NCI-H1930 (cell line): ENCODE measurements at places on chromosomes 2 and 18.

DNA sequence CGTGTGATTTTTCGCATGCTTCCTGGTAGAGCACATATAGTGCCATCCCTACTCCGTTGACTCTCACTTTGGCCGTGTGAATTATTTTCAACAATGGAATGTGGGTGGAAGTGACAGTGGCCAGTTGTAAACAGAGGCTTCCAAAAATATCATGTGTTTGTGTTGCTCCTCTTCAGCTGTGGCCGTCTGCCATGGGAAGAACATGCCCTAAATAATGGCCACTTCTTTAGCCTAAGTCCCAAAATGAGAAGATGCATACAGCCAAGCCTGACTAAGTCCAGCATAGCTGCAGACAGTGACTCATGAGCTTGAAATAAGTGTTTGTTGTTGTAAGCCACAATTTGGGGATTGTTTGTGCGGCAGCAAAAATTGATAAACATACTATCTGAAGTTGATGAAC, 8.9 kb upstream of the GALNT1 start:
- no peak for DNase-seq

- DNase-seq, result no peak
These were observed 213.1 kb downstream of the NYAP2 start for GRCh38 chr2:225612636-225613035.

- peak; percentile 93 for DNase-seq
These were observed 315 bp upstream of the SLC66A3 start for GRCh38 chr2:11154923-11155380.

- no peak for DNase-seq
These were observed 61.4 kb upstream of the CCDC195 start for GRCh38 chr2:224777559-224777930.

- no peak for DNase-seq
These were observed 100.5 kb downstream of the CDC42EP3 start for GRCh38 chr2:37570773-37571586.

- no peak for DNase-seq
These were observed 49.7 kb upstream of the ZNF516 start for GRCh38 chr18:76544511-76545345.

DNA sequence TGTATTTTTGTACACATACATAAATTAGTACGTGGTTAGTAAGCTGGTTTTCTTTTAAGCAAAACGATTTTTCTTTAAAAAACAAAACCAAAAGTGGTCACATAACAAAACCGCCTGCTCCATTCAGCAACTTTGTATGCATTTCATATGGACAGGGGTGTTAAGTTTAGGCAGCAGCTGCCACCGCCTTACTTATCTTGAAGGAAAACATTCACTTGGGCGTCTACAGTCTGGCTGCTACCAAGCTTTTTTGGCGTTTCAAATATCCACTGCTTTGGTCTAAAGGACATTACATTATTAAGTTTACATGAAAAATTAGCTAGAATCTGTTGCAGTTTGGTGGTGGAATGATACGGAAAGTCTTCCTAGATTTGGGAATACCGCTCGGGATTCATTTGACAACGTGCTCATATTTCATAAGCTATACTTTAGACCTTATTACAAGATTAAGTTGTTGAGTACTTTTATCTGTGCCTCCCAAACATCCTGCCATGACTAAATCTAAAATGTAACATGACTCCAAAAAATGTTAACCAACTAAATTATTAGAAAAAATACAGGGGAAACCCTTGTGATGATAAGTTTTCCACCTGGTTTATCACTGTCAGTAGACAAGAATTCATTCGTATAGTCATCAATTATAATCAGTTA, 214.8 kb downstream of the NEDD4L start:
- no peak for DNase-seq

DNA sequence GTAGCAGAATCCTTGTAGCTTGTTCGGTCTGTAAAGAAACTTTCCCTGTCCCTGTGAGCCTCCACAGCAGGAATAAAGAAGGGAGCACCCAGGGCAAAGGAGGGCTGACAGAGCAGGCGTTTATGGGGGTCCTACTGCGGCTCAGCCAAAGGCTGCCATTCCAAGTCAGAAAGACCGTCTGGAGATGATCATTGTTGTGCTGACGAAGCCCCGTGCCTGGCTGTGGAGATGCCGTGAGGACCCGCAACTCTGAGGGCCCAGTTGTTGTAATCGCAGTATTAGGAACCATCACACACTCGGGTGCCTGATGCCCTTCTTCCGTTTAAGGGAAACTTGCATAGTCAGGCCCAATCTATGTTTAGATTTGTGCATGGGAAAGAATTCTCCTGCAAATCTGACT, 16.9 kb upstream of the VWA3B start:
- DNase-seq, result no peak

GRCh38 chr2:136305517-136306192, 187.7 kb upstream of the CXCR4 start:
- DNase-seq, result no peak

GRCh38 chr2:124027182-124027581, 2.1 kb downstream of the CNTNAP5 start:
- DNase-seq, result peak; percentile 69

GRCh38 chr2:7037340-7038333, 120.4 kb downstream of the RNF144A start:
- DNase-seq, result no peak

- DNase-seq, result no peak
These were observed 1.2 kb downstream of the ACMSD start for GRCh38 chr2:134839649-134840048.

DNA sequence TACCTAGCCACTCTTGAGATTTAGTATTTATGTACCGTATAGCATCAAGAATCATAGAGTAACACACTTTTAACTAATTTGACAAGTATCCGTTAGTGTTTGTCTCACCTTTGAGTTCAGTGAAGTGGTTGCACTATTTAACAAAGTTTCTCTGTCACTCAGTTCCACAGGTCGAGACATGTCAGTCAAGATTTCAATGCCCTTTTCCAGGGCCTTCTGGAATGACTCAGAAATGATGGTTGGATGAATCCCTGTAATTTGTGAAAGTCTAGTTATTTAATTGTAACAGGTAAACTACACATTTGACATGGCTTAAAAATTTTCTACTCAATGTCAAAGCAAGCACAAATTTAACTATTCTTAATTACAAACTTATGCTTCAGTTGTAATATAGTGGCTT, 9.7 kb downstream of the CCT4 start:
- DNase-seq, result no peak

DNA sequence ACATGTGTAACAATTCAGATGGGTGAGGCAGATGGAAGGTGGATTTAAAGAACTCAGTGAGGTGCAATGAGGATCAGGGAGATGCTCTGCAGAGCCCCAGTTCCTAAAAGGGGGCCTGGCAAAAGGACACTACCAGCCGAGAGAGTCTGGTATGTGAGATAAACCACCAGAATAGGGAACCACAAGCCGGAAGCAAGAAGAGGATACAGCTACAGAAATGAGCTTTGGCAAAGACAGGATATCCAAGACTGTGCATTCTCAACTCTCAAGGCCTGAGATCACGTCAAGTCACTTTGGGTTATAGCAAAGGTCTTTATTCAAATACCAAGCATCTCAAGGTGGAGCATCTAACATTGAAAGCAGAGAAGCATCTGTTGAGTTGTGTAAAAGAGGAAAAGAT, 293.5 kb downstream of the ARHGAP15 start:
- no peak for DNase-seq

DNA sequence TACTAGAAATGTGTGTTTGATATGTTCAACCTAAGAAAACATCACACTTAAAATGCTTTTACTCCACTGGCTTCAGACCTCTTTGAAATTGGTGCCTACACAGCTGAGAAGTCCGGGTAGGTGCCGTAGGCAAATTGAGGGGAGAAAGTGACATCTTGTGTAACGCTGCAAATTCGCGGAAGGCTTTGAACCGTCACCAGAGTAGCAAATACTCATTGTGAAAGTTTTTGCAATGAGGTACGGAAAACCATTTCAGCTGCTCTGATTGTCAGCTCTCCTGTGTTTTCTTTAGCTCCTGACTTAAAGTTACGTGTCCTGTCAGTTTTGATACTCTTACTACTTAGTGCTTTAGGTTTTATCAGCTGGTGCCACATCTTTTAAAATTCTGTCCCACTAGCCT, 224.5 kb downstream of the FAM210A start:
- no peak for DNase-seq

GRCh38 chr2:206442833-206443734, at the start of gene ADAM23:
Gene ADAM23 (plus strand): TSS chr2:206443532. CDS start chr2:206443867, 335 bp downstream.
- DNase-seq, result peak; percentile 73

DNA sequence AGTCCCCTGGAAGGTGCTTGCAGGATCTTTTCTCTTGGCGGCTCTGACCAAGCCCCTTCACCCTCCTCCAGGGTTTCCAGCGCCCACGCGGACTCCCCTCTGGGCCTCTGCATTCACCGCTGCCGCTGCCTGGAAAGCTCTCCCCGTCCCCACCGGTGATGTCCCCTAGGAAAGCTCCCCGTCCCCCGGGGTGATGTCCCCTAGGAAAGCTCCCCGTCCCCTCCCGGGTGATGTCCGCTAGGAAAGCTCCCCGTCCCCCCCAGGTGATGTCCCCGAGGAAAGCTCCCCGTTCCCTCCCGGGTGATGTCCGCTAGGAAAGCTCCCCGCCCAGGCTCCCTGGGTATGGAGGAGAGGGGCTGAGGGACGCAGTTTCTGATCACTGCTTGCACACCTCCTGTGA, 27.9 kb downstream of the ZAP70 start:
- no peak for DNase-seq

- no peak for DNase-seq
These were observed 249.9 kb upstream of the SP5 start for GRCh38 chr2:170465241-170465640.

GRCh38 chr2:5175231-5175630, 517.0 kb upstream of the SOX11 start:
- no peak for DNase-seq

- no peak for DNase-seq
These were observed 465 bp downstream of the SEPTIN10 start for GRCh38 chr2:109613081-109613921.

DNA sequence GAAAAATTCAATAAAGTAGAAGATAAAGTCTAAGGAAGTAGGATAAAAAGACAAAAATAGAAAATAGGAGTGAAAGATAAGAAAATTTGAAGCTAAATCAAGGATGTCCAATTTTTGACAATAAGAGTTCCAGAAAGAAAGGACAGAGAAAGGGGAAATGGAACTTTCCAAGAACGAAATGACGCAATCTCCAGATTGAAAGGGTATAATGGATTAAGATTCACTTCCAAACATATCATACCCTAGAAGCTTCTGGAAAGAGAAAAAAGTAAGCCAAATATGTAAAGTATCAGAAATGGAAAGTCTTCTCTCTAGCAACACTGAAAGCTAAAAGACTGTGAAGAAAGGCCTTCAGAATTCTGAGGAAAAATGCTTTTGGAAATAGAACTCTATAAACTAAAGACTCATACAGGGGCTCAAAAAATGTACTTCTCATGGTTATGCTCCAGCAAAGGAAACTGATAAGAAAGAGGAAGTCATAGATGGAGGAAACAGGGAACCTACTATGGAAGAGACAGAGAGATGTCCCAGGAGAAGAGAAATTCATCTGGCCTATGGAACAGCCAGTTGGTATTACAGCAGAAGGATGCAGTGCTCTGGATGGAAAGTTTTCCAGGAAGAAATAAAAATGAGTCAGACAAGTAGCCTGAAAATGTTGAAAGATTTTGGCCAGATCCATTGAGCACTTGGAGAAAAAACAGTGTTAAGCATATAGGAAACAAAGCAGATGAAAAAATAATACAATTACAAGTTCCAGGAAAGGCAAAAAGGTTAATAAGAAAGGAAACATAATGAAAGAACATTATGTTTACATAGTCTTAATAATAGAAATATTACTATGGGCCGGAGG, 20.1 kb downstream of the CASP8 start:
- DNase-seq, result no peak

- DNase-seq, result no peak
These were observed 106.9 kb downstream of the LIPG start for GRCh38 chr18:49668574-49669275.

DNA sequence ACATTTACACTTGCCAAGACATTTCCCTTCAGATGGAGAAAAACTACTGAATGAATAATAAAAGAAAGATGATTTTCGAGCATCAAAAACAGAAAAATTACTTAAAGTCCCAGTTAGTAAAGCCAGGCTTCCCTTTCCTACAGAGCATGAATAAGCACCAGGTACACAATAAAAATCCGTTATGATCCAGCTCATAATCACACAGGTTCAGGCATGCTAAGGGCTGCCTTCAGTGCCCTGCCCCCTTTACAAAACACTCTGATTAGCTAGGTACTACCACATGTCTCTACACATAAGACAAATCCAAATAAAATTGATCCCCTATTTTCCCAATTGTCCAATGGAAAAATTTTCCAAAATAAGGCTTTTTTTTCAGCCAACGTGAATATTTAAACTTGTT, 413.2 kb upstream of the LRATD1 start:
- no peak for DNase-seq

GRCh38 chr2:136932700-136933099, 167.4 kb downstream of the THSD7B start:
- no peak for DNase-seq

GRCh38 chr2:201513271-201513670, 61.7 kb downstream of the STRADB start:
- DNase-seq, result no peak

- no peak for DNase-seq
These were observed 496.6 kb upstream of the HS6ST1 start for GRCh38 chr2:128815248-128815647.

DNA sequence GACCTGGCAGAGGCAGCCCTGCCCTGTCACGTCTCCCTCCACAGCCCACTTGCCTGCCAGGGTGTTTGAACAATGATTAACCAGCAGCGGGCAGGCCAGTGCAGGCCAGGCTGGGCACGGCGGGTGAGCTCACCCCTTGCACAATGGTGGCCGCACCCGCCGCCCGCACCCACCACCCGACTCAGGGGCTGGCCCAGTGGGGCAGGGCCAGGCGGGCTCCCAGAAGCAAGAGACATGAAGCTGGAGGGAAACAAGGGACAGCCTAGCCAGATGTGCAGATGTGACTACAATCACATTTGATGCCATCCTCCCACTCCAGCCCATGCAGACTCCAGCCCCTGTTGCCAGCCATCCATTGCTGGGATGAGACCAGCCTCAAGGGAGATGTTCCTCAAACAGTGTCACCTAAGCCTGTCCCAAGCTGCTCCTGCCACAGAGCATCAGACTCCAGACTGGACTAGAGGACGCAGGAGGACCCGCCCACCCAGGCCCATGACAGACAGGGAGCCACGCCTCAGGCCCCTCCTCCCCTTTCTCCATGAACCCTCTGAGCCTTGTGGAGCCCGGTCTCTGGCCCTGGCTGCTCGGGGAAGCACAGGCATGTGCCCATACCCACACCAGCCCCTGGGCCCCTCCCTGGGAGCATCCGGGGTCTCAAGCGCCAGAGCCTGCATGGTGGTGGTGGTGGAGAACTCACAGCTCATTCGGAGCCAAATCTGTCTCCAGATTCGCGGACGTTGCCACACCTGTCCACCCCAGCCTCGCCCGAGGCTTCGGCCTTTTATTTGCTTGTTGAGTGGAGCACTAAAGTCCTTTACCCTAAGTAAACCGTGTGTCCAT, 45.0 kb downstream of the SDC1 start:
- DNase-seq, result no peak

DNA sequence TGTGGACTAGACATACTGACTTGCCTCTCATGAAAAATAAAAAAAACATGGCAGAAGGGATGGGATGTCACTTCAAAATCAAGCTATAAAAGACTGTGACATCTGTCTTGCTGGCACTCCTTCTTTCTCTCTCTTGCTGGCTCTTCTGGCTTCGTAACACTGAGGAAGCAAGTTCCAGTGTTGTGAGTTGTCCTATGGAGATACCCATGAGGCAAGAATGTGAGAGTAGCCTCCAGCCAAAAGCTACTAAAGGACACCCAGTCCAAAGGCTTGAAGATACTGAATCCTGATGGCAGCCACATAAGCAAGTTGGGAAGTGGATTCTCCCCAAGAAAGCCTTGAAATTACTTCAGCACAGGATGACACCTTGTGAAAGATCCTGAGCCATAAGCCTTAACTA, 376.1 kb upstream of the TMEFF2 start:
- DNase-seq, result no peak

- no peak for DNase-seq
These were observed 15.3 kb downstream of the TWIST2 start for GRCh38 chr2:238863231-238863630.
